ENCODE measurements at places on chromosomes 4 and X.

GRCh38 chr4:187541666-187542065 lies 453.9 kb upstream of the ZFP42 start:
- no peak for DNase-seq

- no peak for DNase-seq
Measured at GRCh38 chr4:54367059-54367458, 138.0 kb downstream of the PDGFRA start.

DNA sequence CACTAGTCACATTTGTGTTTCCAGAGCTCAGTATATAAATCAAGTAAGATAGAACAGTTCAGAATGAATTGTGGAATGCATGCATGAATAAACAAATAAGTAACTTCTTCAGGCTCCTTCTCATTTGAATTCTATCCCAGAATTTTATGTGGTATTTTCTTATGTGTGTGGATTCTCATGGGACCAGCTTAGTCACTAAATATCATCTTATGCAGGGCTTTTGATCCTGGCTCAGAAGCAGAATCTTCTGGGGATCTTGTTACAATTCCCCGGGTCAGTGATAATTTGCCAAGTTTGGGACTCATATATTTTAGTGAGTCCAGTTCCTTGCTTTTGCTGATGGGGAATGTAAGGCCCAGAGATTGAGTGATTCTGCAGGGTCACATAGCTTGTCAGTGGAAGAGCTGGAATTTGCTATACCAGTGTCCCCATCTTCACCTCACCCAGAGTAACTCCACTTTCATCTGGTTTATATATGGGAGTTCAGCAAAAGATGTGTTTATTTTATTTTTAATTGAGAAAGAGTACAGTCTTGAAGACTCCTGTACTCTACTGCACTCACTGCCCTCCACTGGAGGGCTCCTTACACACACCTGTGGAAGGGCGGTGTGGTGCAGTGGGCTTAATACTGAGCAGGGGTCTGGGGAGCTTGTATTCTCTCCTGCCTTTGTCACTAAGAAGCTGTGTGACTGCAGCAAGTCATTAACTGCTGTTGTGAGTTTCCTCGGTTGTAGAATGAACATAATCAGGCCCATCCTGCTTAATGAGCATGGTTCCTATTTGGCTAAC lies 198.2 kb upstream of the CXorf66 start:
- no peak for DNase-seq

DNA sequence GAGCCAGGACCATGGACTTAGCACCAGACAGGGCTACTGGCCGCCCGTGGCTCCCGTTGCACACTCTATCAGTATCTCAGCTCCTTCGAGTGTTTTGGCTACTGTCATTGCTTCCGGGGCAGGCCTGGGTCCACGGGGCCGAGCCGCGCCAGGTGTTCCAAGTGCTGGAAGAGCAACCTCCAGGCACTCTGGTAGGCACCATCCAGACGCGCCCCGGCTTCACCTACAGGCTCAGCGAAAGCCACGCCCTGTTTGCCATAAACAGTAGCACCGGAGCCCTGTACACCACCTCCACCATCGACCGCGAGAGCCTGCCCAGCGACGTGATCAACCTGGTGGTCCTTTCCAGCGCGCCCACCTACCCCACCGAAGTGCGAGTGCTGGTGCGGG lies 1.6 kb downstream of the FAT4 start:
- DNase-seq: no peak

GRCh38 chr4:74267998-74268606 lies 40.2 kb upstream of the EPGN start:
- DNase-seq: no peak

Measured in nucleus accumbens (tissue), 56 donors.